ENCODE measurements at places on chromosomes 1 and 21. TPM values are rescaled to one million over a fixed set of nuclear protein-coding genes. Genes with fewer than 3 reads are reported as not detected.

OR2T1 gene
- total RNA-seq, result not detected

GRCh38 chr1:15943992-15944307, 32.0 kb downstream of the ZBTB17 start:
- DNase-seq, result no peak

GRCh38 chr1:87473203-87473661, 144.6 kb downstream of the LMO4 start:
- no peak for DNase-seq

DNA sequence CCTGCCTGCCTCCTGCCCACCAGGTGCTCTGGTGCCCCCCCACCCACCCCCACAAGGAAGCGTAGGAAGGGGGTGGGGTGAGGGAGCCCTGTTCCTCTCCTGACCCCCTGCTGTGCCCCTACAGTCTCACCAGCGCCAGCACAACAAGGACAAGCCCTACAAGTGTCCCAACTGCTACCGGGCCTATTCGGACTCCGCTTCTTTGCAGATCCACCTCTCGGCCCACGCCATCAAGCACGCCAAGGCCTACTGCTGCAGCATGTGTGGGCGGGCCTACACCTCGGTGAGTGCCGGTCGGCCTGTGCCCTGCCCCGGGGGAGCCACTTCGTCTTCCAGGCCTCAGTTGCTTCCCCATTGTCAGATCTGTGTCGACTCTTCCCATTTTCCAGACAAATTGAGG, 25.9 kb downstream of the A3GALT2 start:
- DNase-seq, result no peak

ARMH1 gene
- total RNA-seq, result not detected

DNA sequence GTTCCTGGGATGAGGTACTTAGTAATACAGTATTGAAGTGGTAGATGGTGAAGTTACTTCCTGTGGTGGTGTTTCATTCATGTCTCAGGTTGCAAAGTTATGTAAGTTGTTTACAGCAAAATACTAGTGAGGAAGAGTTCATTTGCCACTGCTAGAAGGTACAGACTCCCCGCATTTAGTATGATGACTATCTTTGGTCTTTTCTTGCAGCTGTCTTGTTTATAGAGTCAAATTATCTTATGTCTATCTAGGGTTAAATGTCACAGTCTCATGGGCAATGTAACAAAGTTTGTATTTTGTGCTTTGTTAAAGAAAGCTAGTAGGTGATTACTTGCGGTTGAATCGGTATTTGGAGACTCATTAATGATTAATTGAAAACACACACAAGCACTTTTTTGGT, 50.2 kb downstream of the LRRC8D start:
- no peak for DNase-seq

- DNase-seq, result no peak
These were observed 46.1 kb downstream of the PKN2 start for GRCh38 chr1:88730132-88730675.

- DNase-seq, result no peak
These were observed 1242.0 kb downstream of the AMY1C start for GRCh38 chr1:104991702-104992101.

CYP4Z1 gene
- total RNA-seq, result 0.52 TPM

DNA sequence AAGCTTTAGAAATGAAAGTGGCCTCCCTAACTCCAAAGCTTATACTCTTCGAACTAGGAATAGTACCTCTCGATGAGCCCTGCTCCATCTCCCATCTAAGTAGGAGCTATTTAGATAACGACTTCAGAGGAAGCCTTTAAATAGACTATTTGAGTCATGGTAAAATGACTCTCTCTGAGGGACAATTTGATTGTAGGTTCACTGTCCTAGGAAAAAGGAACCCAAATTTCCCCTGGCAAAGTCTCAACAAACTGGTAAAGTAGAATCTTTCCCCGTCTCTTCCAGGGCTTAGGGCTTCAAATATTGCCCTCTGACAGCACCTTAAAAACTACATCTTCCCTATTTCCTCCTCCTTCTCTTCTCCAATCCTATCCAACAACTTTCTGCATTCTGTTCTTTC, 2.0 kb upstream of the FCER1A start:
- no peak for DNase-seq

- no peak for DNase-seq
These were observed 17.0 kb downstream of the C1orf159 start for GRCh38 chr1:1098681-1099421.

DNA sequence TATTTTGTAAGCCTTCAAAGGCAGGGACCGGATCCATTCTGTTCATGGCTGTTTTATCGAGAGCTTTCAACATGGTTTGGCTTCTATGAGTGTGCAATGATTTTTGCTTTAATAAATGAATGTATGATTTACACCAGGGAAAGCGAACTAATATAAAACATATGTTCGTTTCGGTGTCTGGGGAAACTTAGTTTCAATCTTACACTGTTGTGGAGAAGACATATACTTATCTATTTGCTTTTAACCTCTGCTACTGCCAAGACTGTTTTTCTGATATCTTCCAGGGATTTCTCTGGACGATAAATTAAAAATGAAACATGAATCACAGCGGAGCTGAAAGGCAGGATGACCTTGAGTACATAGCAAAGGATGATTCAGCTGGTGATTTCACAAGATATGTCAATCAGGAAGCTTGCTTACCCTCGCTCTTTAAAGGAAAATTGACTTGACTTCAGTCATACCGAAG, 14.7 kb upstream of the CYYR1 start:
- no peak for DNase-seq

DNA sequence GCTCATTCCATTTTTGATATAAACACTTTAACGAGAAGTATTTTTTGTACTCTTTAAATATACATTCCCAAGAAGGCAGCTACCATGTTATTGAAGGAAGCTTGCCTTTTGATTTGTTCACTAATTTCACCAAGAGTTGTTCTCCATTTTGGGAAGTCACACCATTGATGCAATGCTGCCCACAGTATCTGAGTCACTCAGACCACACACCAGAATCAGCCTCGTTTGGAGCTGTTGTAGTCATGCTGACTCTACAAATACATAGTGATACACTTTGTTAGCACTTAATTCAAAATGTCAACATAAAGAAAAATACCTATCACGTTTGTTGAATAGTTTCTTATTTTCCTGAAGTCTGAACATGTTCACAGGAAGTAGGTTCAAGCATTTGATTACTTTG, 78.7 kb downstream of the PAPPA2 start:
- no peak for DNase-seq
